ENCODE measurements at places on chromosomes 12 and 14.

GRCh38 chr12:76984566-76984965, 80.8 kb downstream of the E2F7 start:
- DNase-seq = no peak

- DNase-seq = no peak
These were observed 12.8 kb downstream of the SLC38A2 start for GRCh38 chr12:46359667-46360280.

DNA sequence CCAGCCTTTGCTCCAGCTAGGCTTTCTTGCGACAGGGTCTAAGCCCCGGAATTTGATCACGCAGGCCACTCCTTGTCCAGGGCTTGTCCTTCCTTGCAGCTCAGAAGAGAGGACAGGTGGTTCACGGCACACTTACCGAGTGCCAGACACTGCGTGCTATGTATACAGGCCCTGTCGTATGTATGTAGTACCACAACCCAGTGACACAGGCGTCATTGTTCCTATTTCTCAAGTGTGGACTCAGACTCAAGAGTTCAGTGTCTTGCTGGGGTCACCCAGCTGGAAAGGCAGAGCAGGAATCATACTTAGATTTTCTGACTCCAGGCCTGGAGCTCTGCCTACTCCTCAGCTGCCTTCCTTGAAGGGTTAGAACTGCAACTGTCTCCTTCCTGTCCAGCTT, 153.9 kb downstream of the SMOC1 start:
- DNase-seq = no peak

- no peak for DNase-seq
These were observed 67.4 kb downstream of the KIF26A start for GRCh38 chr14:104205781-104206180.

GRCh38 chr12:78361683-78362082, 502.9 kb upstream of the SYT1 start:
- no peak for DNase-seq

DNA sequence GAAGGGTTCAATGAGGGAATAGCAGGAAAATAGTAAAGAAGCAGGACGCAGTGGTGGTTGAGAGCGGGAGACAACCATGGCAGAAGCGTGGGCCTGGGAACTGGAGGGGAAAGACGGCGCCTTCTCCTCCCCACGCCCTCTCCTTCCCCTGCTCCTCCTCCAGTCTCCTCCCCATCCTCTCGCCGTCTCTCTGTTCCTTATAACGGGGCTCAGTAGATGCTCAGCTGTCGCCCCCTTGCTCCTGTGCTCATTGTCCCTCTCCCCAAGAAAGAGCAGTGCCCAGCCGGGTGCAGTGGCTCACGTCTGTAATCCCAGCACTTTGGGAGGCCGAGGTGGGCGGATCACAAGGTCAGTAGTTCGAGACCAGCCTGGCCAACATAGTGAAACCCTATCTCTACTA, 142.0 kb downstream of the BCL11B start:
- DNase-seq = no peak

GRCh38 chr14:54814076-54814475, 88.5 kb downstream of the GCH1 start:
- no peak for DNase-seq

GRCh38 chr14:35628989-35629388, 95.0 kb downstream of the INSM2 start:
- DNase-seq = no peak

DNA sequence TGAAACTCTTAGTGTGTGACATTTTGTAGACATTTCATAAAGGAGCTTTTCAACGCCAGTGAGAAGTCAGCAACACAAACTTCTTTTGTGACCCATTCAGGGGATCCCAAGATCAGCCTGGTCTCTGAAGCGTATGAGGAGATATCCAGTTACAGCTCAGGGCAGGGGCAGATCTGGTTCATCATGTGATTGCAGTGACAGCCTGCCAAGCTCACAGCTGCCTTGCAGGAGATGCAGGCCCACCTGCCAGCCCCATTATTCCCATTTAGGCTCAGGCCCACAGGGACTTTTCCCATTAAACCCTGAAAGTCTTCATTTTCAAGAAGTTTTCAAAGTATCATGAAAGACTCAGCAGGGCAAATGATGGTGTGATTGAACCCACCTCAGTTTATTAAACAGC, 38.3 kb downstream of the SRGAP1 start:
- peak; percentile 37 for DNase-seq

DNA sequence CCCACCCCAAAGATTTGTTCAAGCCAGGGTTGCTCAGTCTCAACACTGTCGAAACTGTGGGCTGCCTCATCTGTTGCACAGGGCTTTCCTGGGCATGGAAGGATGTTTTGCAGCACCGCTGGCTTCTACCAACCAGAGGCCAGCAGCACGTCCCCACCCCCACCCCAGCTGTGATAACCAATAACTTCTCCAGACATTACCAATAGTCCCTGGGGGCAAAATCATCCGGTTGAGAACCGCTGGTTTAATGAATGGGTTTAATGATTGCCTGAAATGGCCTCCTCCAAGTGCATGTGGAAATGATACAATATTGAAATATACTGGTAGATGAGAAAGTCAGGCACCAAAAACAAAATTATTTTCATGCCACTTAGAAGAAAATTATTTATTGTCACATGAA, 44.5 kb downstream of the RIMBP2 start:
- no peak for DNase-seq

GRCh38 chr14:24417832-24418491, 11.5 kb downstream of the CBLN3 start:
- DNase-seq = no peak

DNA sequence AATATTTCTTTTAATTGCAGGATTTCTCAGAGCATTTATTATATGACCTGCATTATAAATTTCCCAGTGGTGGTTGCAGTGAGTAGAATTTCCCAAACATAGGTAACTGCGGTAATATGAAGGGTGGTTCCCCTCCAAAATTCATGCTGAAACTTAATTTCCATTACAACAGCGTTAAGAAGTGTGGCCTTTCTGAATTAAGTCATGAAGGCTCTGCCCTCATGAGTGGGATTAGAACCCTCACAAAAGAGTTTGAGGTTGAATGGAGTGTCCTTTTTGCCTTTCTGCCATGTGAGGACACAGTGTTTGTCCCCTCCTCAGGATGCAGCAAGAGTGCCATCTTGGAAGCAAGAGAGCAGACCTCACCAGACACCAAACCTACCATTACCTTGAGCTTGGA, 233.6 kb downstream of the KTN1 start:
- DNase-seq = no peak

GRCh38 chr12:79673354-79673753, 17.4 kb downstream of the PAWR start:
- DNase-seq = peak; percentile 21

- DNase-seq = no peak
These were observed 79.7 kb downstream of the PTPRR start for GRCh38 chr12:70840656-70841350.

- no peak for DNase-seq
These were observed 495.8 kb upstream of the GARIN6 start for GRCh38 chr12:99151744-99152143.

DNA sequence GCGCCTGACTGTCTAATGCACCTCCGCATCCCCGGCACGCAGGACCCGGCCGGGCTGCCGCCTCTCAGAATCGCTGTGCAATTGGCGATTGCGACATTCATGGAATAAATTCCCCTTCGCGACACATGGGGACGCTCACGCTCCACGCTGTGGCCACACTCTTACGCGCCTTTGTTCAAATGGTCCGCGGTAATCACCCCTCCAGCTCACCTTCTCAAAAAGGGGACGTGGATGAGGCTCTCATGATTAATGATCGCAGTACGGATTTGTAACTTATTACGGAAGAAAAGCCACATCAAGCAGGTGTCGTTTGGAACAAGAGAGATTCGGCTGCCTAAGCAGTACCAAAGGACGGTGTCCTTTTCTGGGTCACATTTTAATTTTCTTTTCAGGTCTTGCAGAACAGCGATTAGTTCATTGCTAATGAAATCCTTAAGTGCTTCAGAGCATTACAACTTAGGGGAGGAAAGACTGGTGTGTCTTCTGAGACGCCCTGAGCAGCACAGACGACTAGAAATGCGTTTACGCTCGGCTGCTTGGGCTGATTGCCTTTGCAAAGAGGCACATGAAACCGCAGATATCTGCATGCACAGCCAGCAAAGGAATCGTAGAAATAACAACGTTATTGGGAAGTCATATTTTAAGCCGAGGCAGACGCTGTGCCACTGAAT, 37.3 kb upstream of the ADGRD1 start:
- peak; percentile 13 for DNase-seq

DNA sequence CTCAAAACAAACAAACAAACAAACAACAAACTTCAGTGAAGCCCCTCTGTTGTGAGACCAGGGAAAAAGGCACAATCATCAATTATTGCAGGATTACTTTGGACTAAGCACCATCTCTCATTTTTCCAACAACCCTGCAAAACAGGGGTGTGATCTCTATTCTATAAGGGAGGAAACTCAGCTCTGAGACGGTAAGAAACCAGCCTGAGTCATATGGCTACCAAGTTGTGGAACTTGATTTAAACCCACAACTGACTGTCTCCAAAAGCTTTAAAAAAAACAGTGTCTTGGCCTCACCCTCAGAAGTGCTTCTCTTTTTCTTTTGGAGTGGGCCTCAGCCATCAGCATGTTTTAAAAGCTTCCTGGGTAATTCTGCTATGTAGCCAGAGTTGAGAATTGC, 49.8 kb downstream of the RIN3 start:
- DNase-seq = no peak

DNA sequence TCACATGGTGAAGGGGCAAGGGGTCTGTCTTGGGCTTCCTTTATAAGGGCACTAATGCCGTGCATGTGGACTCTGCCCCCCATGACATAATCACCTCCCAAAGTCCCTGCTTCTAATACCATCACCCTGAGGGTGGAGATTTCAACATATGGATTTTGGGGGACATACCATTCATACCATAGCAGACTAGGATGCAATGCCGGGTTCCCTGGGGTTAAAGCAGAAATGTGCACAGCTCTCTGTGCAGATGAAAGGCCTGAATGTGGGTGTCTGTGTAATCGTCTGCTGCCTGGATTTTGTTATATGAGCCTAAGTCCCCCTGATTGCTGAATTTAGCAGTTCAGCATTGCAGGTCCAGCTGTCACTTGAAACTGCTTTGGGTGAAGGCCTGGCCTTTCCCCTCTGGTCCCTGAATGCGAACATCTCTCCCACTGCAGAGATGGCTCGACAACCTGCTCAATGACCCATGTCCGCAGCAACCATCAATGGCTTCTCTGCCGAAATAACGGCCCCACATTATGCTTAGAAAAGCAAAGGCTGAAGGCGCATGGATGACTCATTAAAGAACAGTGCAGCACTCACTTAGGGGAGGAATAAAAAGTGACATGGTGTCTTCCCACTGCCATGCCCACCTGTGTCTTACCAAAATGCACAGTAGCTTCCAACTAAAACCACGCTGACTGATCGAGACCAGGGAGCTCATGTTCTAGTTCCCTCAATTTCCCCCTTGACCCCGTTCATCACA, 286.3 kb downstream of the DPF3 start:
- DNase-seq = no peak

DNA sequence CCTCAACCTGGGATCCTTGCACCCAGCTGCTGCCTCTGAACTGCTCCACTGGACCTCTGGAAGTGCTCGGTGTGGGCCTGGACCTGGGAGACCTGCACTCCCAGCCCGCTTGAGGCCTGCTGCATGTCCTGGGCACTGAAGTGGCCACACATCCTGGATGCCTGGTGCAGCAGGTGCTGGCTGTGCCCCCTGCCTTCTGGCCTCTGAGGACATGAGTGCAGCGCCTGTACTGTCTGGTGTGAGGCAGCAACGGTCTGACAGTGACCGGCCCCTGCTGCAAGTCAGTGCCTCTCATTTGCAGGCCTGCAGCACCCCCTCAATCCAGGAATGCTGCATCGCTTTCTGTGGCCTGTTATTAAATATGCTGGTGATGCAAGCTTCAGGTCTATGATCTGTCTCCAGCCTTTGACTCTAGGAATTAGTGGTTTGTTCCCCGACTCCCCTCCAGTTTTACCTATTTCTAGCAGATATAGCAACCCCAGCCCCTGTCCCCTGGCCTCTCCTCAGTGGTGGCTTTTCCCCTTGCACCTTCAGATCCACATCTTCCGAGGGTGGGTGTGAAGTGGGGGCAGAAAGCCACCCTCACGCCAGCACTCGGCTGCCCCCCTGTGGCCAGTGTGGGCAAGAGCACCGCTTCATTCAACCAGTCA, 3.6 kb downstream of the SMIM41 start:
- peak; percentile 48 for DNase-seq

GRCh38 chr12:104707194-104707593, 250.4 kb downstream of the CHST11 start:
- DNase-seq = no peak

DNA sequence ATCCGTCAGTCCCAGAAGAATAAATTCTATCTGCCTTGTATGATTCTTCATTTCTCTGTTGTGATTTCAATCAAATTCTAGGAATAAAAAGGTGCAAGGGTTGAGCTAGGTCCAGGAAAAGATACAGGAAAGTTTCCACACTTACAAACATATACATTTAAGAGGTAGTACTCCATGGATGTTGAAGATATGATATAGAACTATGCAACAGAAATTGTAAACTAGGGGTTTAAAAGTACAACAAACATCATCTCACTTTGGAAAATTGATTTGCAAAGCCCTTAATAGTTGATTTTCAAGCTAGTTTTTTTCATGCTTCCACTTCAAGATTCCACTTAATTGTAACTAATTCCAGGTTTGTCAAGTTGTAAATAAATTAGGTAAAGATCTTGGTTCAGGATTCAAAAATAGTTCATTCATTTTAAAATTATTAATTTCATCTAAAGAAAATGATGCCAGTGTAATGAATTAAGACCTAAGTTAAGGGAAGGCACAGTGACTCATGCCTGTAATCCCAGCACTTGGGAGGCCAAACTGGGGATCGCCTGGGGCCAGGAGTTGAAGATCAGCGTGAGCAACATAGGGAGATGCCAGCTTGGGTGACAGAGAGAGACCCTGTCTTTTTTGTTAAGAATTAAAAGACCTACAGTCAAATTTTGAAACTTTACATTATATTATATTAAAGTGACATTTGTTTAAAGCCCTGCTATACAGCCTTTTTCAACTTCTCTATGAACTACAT, at the start of gene OR6C70:
Gene OR6C70 (minus strand): TSS at position 51 of the 742 bp plus-strand sequence. CDS start 0 bp downstream, at position 51.
- no peak for DNase-seq

DNA sequence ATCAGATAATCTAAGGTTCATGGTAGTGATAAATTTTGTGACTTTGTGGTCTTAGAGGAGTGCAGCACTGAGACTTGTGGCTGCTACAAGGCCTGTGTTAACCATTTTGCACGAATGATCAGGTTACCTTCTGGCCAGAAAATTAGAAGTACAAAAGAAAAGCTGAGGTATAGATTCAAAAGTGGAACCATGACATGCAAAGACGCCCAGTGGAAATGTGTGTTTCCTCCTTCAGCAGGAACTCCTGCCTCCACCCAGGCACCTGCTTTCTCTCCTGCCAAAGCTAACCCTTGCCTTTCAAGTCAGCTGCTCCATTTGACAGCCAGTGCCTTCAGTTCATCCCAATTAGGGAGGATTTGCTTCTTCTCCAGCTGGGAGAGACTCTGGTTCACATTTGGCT, 10.1 kb downstream of the PDE6H start:
- DNase-seq = no peak

GRCh38 chr14:101288436-101289229, 272.7 kb upstream of the DIO3 start:
- no peak for DNase-seq

- DNase-seq = no peak
These were observed 5.9 kb downstream of the CD163 start for GRCh38 chr12:7497661-7498060.

GRCh38 chr12:2555487-2556082, 239.2 kb upstream of the FKBP4 start:
- DNase-seq = no peak

- peak; percentile 91 for DNase-seq
These were observed 35.7 kb downstream of the RAD9B start for GRCh38 chr12:110537605-110538409.

GRCh38 chr12:118741194-118741593, 240.1 kb upstream of the SRRM4 start:
- DNase-seq = no peak

GRCh38 chr12:6965714-6966113, 4.8 kb downstream of the PHB2 start:
- no peak for DNase-seq
